CD4-positive, alpha-beta T cell treated with Interleukin-1 beta for 1 hour (primary cell): ENCODE measurements at places on chromosomes 6 and 20.

DNA sequence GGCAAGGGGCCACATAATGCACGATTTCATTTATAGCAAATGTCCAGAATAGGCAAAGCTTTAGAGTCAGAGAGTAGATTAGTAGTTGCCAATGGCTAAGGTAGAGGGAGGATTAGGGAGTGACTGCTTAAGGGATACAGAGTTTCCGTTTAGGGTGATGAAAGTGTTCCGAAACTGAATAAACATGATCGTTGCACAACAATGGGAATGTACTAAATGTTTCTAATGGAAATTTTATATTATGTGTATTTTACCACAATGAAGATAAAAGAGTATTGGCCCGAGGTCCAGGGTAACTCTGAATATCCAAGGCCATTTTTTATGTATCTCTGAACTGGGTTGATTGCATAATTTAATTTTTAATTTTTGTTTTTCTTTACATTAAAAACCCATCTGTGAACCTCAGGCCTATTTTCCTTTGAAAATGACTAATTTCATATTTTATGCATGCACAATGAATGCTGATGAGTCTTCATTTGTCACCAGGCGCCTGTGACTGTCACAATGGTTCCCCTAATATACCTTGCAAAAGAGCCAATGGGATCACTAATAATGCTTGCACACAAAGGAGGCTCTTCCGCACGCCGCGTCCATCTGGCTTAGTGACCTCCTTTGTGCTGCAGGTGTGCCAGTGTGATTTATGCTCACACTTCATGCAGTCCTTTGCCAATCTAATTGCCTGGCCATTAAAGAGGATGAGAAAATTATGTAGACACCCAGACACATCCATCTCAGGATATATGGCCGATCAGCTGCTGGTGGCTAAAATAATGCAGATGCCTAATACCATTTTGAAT lies 612.5 kb downstream of the CDH26 start:
- DNase-seq: no peak

DNA sequence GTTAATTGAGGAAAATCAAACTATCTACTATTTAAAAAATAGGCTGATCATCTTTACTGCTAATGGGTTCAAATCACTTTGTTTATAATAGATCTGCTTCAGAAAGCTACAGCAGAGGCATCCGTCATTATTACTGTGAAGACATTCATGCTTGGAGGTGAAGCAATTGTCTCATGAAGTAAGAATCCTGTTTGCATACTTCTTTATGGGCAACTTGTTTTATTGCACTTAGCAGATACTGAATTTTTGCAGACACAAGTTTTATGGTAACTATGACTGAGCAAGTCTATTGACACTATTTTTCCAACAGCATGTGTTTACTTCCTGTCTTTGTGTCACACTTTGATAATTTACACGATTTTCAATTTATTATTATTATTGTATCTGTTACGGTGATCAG lies 573.9 kb downstream of the RFPL4B start:
- DNase-seq: no peak

DNA sequence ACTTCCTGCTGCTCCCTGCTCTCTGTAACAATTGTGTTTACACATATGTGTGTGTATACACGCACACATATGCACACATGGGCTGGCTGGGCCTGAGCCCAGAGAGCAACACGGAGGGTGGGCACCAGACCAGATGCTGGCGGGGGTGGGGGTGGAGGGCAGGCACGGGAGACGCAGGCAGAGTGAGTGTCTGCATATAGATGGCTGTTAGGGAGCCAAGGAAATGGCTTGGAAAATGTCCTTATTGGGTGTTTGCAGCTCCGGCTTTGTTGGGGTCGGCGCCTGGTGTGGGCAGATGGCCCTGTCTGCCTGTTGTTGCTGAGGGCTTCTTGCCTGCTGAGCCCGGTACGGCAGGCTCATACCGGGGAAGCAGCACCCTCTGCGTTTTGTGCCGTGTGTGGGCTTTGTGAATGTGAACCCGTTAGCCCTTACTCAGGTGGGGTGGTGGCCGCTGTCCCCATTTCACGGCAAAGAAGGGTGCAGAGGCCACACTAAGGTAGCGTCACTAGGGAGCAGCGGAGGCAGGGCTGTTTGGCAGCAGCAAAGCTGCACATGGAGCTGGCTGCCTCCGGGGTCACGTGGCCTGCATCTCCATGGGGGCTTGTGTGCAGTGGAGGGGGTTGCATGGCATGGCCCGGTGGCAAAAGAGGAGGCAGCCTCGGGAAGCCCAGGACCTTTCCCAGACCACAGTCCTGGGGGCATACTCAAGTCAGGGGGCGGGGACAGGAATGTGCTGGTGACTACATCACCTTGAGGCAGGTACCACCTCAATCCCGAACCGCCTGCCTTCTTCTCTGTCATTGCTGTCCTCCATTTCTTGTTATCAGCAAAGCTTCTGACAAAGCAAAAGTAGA lies 47.4 kb upstream of the SRF start:
- no peak for DNase-seq

GRCh38 chr6:141685416-141685815 lies 447.3 kb upstream of the GJE1 start:
- DNase-seq: no peak

DNA sequence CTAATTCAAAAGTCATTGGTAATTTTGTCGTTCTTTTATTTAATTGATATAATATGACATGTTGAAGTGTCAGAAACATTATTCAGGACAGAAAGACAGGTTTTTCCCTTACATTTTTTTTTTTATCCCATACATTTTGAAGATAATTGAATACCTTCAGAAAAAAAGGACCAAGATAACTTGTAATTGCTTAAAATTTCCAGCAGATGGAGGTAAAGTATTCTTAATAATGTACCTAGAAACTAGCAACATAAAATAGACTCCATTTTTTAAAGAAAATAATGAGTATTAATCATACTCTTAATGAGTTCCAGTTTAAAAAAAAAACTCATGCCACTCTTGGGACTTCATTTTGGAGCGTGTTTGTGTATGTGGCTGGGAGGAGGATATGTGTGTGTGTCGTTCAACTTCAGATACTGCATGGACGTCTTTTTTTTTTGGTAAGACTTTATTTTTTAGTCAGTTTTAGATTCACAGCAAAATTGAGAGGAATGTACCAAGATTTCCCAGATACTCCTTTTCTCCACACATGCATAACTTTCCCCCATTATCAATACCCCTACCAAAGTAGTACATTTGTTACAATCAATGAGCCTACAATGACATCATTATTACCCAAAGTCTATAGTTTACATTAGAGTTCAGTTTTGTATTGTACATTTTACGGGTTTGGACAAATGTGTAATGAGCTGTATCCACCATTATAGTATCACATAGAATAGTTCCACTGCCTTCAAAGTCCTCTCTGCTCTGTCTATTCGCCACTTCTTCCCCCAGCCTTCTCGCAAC lies 79.4 kb downstream of the ROS1 start:
- DNase-seq: peak; percentile 18

GRCh38 chr6:168724669-168725570 lies 283.9 kb downstream of the SMOC2 start:
- DNase-seq: no peak
